Epithelial cell of alveolus of lung (primary cell): ENCODE measurements at places on chromosomes 3 and 15. TPM values are rescaled to one million over a fixed set of nuclear protein-coding genes. Genes with fewer than 3 reads are reported as not detected.

PCNP gene
- total RNA-seq: 71.5 and 86.4 TPM in 2 replicates

GP5 gene
- 0.24 TPM in 1 of 2 replicates, not detected in the other for total RNA-seq

APOD gene
- total RNA-seq: 7.3 and 7.9 TPM in 2 replicates

RNU5B-1 gene
- total RNA-seq: not detected in 2 replicates

JMJD7 gene
- 4.4 and 6.1 TPM in 2 replicates for total RNA-seq

BBX gene
- total RNA-seq: 49.9 and 81.5 TPM in 2 replicates

SNX1 gene
- total RNA-seq: 23.3 and 41.5 TPM in 2 replicates

MB21D2 gene
- 5.1 and 23.3 TPM in 2 replicates for total RNA-seq

SCN11A gene
- total RNA-seq: under 0.01 TPM in 2 replicates

RLBP1 gene
- total RNA-seq: not detected in 2 replicates

GOLGA8K gene
- not detected in 2 replicates for total RNA-seq

CDCP1 gene
- 19.2 and 76.2 TPM in 2 replicates for total RNA-seq

GNAT1 gene
- not detected in 2 replicates for total RNA-seq

TAGLN3 gene
- 3.2 TPM in 1 of 2 replicates, not detected in the other for total RNA-seq

DCBLD2 gene
- total RNA-seq: 148 and 299 TPM in 2 replicates

NCBP2 gene
- 49.4 and 54.5 TPM in 2 replicates for total RNA-seq

KLHL40 gene
- total RNA-seq: not detected in 2 replicates

ANKRD34C gene
- total RNA-seq: not detected in 2 replicates

NLGN1 gene
- total RNA-seq: 1.4 and 2.5 TPM in 2 replicates

ELL3 gene
- 3.2 and 3.7 TPM in 2 replicates for total RNA-seq

SAXO2 gene
- 0.39 TPM in 1 of 2 replicates, not detected in the other for total RNA-seq

ADPRH gene
- 0.40 and 2.3 TPM in 2 replicates for total RNA-seq

GNAI2 gene
- total RNA-seq: 137 and 271 TPM in 2 replicates

ROPN1 gene
- total RNA-seq: not detected in 2 replicates

JAGN1 gene
- 43.6 and 54.5 TPM in 2 replicates for total RNA-seq

WDR76 gene
- 5.6 and 15.8 TPM in 2 replicates for total RNA-seq

RAB6B gene
- 0.40 and 0.65 TPM in 2 replicates for total RNA-seq

SLC6A20 gene
- not detected in 2 replicates for total RNA-seq

XCR1 gene
- total RNA-seq: not detected in 2 replicates

GP9 gene
- not detected in 2 replicates for total RNA-seq

TLR9 gene
- not detected in 2 replicates for total RNA-seq

TCAIM gene
- total RNA-seq: 27.5 and 31.0 TPM in 2 replicates

C3orf85 gene
- total RNA-seq: not detected in 2 replicates

ZKSCAN7 gene
- total RNA-seq: 5.0 and 7.1 TPM in 2 replicates

IMPG2 gene
- under 0.01 and 0.24 TPM in 2 replicates for total RNA-seq

SPG11 gene
- total RNA-seq: 34.8 and 42.8 TPM in 2 replicates

PDE12 gene
- total RNA-seq: 16.1 and 19.1 TPM in 2 replicates

SLCO2A1 gene
- 2.3 and 4.0 TPM in 2 replicates for total RNA-seq

CPEB1 gene
- 2.5 and 8.6 TPM in 2 replicates for total RNA-seq

HIGD2B gene
- total RNA-seq: not detected in 2 replicates

LIPH gene
- under 0.01 and 0.78 TPM in 2 replicates for total RNA-seq

LEO1 gene
- total RNA-seq: 14.6 and 25.3 TPM in 2 replicates

ZNF501 gene
- 4.7 and 11.4 TPM in 2 replicates for total RNA-seq

LXN gene
- 441 and 503 TPM in 2 replicates for total RNA-seq

HTR3C gene
- total RNA-seq: not detected in 2 replicates

CCR2 gene
- total RNA-seq: not detected in 2 replicates

EFL1 gene
- 7.5 and 15.0 TPM in 2 replicates for total RNA-seq

MAGEF1 gene
- 29.7 and 51.3 TPM in 2 replicates for total RNA-seq

ISY1 gene
- 24.4 and 27.5 TPM in 2 replicates for total RNA-seq

ALS2CL gene
- total RNA-seq: 2.1 and 44.2 TPM in 2 replicates
